ENCODE measurements at places on chromosomes 3 and 15. TPM values are rescaled to one million over a fixed set of nuclear protein-coding genes. Genes with fewer than 3 reads are reported as not detected.

DNA sequence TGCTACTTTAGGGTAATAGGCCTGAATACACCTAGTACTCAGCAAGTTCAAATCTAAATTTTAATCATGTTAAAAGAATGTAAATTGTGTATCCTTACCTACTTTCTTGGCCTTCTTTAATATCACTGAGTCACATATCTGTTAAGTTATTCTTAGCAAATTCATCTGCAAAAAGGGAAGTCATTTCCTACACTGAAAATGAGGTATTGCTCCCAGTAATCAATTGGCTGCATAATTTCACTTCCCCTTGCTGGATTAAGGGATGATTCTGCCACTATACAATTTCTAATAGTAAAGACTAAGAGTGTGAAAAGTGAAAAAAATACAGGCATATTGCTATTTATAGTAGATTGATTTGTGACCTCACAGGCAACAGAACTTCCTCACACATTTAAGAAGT, 47.8 kb downstream of the CCDC54 start:
- DNase-seq, result no peak

COL8A1 gene
- 9.4 TPM for total RNA-seq

- DNase-seq, result no peak
Measured at GRCh38 chr3:191192941-191193340, 6.1 kb upstream of the OSTN start.

DNA sequence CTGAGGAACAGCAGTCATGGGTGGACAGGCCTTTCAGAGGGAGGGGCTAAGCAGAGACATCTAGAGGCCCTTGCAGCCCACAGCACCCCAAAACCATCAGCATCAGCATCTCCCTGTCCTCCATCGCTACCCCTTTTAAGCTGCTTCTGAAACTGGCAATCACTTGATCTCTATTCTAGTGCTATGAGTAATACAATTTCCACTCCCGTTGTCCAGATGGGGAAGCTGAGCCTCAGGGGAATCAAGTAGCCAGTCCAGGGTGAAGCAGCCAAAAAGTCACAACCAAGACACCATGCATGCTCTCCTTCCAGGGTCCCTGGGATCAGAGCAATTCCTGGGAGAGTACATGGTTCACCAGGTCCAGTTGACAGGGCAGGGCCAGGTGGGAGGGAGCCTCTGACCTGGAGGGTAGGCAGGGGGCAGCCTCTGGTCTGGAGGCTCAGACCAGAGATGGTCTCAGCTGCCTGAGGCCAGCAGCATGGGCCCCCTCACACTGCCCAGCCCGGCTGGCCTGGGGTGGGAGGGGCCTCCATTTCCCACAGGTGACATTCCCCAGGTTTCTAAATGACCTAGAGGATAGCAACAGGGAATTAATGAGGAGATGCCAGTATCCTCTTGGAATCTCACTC, 30.0 kb downstream of the KLHL25 start:
- DNase-seq, result no peak

PPM1L gene
- total RNA-seq, result 62.3 TPM

CFAP91 gene
- 0.75 TPM for total RNA-seq

GRCh38 chr3:113214917-113215595, 3.7 kb downstream of the BOC start:
- no peak for DNase-seq

DNA sequence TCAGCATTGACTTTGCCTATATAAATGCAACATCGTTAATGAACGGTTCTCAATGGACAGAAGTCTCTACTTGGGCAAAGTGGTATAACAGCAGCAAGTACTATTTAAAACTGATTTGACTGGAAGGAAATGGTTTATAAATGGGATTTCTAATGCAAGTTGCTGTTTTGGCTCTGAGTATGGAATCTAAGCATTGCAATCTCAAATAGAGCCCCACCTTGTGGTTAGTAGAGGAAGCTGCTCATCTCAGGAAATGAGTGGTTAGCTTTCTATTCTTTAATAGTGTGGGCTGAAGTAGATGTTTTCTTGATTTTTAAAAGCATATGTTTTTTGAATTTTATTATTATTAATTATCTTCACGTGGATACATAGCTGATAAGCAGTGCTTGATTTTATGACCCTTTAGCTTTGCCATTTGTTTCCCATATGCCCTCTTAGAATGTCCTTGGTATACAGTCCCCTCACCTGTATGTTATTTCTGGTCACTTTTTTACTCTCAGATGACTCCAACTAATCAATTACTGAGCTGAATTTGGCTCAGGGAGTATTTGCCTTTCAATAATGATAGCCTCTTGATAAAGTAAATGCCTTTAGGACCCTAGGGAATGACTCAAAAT, 67.1 kb downstream of the OXSM start:
- DNase-seq, result no peak

DNA sequence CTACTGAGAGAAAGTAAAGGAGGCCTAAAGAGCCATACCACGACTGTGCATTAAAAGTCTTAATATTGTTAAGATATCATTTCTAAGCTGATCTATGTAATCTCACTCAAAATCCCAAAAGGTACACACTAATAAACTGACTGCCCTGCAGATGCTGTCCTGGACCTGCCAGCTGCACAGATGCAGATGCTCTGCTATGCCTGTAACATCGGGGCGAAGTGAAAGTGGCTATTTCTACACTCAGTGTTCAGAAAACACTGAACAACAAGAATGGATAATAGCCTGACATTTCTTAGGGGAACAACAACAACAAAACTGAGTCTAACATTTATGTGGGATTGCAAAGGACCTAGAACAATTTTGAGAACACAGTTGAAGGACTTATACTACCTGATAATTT, 31.9 kb downstream of the RAD18 start:
- no peak for DNase-seq

- DNase-seq, result peak; percentile 78
Measured at GRCh38 chr15:74044267-74045110, 37.9 kb downstream of the GOLGA6A start.

MUC20 gene
- total RNA-seq, result 5.4 TPM

DNA sequence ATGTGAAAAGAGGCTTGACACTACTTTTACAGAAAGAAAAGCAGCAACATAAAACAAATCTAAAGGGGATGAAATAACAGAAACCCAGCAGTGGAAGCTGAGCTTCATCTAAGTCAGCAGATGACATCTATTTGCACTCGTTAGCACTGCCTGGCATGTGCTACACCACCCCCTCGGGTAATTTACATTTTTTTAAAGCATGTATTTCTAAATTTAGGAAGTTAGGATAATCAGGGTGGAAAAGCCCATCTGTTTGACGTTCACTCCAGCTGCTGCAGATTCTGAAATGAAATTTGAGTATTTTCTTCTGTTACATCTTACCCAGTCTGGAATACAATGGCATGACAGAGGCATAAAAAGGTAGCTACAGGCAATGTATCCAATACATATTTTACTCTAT, 20.7 kb downstream of the IGSF11 start:
- no peak for DNase-seq

DNA sequence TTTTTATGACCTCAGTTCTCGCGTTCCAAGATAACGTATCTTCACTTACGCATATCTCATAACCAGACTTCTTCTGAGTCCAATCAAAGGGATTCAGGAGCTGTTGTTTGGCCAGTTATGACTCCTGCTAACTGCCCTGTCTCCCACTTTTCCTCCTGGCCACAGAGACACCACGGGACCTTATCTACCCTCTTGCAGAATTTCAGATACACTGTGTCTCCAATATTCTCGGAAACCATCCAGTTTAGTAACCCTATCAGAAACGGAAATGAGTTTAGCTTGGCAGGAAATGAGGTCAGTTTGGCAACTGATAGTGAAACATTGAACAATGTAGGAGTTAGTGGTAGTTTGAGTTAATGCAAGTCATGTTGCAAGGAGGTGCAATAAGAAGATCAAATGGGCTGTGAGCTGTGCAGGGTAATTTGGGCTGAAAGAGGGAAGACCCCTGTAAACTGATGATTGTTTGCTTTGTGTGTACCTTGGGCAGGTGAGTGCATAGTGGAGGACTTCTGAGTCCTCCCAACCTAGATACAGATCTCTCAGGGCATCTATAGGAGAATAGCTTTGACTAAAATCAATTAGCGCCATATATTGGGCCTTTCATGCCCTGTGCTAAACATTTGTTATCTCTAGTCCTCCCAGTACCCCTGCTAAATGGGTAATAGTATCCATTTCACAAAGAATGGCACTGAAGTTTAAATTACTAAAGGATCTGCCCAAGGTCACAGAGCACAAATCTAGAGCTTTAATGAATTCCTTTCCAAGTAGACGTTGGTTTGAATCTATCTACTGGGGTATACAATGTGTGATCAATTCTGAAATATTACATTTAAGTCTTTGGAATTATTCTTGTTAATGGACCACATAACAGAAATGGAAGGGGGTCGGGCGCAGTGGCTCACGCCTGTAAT, 41.3 kb upstream of the PIK3CB start:
- no peak for DNase-seq

BLM gene
- total RNA-seq, result 37.0 TPM

DNA sequence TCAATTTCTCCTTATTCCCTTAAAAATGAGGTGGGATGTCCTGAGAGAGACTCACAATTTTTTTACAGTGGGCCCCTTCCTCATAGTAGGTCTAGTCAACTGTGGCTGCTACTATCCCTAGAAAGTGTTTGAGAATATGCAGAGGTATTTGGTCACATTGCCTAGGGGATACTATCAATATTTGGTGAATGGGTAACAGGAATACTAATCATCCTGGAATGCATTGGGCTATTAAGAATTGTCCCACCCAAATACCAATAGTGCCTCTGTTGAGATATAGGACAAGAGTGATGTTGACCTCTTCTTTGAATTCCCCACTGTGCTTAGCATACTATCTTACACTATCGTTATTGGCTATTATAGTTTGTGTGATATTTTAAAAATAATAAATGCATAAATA, 389.4 kb downstream of the DIPK2A start:
- DNase-seq, result no peak

CHRM5 gene
- total RNA-seq, result not detected

MOBP gene
- total RNA-seq, result not detected

DNA sequence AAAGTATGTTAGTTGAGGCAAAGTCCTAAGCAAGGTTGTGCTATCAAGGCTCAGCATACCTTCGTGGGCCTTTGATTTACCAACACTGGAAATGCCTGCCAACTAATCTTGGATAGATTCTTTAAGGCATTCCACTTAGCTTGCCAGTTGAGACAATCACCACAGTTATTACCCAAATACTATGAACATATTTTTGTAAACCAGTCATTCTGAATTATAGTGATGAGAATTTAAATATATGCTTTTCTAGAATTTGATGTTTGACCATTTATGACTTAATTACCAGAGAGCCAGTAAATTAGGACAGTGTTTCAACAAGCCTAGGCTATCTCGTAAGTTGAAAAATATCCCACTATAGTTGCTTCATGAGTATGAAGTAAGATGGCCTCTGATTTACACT, 15.5 kb downstream of the TRIM59 start:
- no peak for DNase-seq

DNA sequence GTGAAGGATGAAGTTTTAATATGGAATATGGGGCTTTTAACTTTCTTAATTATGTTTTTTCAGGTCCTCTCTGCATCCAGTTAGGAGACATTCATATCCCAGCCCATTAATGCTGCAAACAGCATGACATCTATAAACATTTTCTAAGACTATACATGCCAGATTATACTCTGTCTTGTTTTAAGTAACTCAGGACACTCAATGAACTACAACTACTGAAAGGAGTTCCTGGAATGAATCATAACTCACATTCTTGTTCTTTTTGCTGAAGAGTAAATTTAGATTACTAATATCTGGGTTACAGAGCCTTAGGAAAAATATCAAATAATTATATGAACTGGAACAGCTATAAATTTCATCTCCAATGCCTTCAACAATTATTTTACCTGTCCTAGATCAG, 167.4 kb downstream of the STAG1 start:
- no peak for DNase-seq

SLC24A5 gene
- not detected for total RNA-seq

DNA sequence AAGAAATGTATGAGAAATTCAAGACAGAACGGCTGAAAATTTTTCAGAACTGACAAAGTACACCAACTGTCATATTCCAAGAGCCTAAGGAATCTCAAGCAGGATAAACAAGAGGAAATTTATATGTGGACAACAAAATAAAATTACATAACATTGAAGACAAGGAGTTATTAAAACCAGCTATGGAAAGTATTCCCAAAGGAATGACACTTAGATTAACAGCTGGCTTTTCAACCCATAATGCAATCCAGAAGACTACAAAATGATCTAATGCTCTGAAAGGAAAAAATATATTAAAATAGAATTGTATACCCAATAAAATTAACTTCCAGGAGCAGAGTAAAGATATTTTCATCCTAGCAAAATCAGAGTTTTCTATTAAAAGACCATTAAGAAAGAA, 132.2 kb upstream of the BNIP2 start:
- DNase-seq, result no peak

DNA sequence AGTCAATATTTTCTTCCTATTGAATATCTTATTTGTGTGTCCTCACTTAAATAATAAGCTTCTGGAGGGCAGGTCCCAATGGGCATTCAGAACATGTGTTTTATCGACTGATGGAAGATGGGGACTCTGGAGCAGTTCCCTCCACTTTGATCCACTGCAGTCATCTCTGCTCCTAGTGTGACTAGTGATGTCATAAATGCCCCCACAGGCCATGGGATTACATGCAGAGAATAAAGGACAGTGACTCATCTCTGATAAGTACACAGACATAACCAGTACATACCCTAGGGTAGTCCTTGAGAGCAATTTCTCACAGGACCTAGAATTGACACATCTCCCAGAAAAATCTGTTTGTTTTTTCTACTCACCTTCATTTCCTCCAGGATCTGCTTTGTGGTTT, 49.4 kb upstream of the FMN1 start:
- no peak for DNase-seq

DNA sequence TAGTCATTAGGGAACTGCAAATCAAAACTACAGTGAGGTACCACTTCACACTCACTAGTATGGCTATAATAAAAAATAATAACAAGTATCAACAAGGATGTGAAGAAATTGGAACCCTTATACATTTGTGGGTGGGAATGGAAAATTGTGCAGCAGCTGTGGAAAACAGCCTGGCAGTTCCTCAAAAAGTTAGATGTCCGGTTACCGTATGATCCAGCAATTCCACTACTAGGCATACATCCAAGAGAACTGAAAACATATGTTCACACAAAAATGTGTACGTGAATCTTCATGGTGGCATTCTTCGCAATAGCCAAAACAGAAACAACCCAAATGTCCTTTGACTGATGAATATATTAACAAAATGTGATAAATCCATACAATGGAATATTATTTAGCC, 187.9 kb upstream of the LYSMD4 start:
- no peak for DNase-seq

DNA sequence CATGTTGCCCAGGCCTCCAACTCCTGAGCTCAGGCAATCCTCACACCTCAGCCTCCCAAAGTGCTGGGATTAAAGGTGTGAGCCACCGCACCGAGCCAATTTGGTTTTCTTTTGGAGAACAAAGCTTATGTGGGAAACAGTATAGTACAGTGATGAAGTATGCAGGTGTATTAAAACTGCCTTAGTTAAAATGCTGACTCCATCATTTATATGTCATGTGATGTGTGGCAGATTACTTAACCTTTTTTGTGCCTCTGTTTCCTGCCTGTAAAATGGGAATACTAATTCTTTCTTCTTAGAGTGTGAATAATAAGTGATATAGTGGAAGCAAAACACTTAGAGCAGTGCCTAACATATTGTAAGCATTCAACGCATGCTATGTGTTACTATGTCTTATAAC, 48.0 kb upstream of the TEX55 start:
- no peak for DNase-seq
